ENCODE measurements at places on chromosomes 5 and 9. TPM values are rescaled to one million over a fixed set of nuclear protein-coding genes. Genes with fewer than 3 reads are reported as not detected.

GRCh38 chr9:109249615-109250014, 71.2 kb downstream of the EPB41L4B start:
- DNase-seq: no peak

GRCh38 chr9:17625644-17626388, 47.0 kb downstream of the SH3GL2 start:
- DNase-seq: no peak

GRCh38 chr9:13862654-13863053, 451.3 kb downstream of the NFIB start:
- DNase-seq: peak; percentile 80

- no peak for DNase-seq
These were observed 175.1 kb downstream of the DOCK8 start for GRCh38 chr9:389758-390157.

DNA sequence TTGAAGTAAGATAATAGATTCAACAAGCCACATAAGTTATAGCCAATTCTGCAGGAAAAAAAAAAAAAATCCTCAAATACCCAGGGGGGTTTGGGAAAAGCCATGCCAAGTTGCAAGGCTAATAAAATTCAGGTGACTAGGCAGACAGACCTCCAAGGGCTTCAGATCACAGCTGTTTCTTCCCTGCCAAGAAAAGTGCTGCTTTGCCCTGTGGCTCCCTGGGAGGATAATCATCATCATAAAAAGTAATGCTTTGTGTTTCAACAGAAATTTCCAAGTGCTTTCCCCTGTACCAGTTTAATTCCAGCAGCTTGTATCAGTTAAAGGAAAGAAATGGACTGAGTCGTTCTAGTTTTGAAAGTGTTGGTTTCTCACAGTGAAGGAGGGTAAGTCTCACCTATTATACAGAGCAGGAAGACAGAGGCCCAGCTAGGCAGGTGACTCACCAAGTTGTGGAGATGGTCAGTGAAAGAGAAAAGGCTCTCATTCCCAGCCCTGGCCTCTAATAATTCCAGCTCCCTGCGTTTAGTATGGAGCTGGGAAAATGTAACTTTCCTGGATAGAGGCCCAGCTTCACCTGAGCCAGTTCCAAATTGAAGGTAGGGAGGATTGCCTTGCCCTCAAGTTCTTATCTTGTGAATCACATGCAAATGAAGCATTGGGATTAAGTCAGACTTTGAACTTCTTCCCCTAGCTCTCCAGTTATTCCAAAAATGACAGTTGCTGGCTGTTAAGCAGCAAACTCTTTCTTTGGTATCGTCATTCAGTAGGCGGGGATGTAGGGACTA, 263.4 kb downstream of the GRIA1 start:
- no peak for DNase-seq

DNA sequence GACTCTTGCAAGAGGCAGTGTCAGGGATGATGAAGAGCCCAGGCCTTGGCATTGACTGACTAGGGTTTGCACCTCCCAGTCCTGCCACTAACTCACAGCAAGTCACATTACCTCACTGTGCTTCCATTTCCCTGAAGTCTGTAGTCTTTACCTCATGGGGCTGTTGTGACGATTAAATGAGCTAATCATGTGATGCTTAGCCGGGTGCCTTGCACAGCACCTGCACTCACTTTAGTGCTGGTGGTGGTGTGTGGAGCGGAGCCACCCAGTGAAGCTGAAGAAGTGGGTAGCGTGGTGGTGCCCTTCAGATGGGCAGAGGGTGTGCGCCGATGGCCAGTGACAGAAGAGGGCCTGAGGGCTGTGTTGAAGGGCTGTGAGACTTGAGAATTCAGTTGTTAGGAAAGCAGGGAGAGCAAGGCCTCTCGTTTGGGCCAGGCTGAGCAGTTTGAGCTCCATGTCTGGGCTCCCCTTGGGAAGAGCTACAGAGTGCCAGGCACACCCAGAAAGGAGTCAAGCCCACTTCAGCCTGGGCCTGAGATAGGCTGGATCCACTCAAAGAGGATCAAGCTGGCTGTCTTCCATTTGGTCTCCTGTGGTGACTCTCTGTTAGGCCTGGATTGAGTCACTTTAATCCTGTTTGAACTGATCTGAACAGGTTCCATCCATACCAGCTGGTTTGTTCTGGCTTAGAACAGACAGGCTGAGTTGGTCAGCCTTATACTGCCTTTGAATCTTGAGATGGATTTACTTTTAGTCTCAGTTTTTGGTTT, 42.5 kb downstream of the RALGPS1 start:
- peak; percentile 84 for DNase-seq

- DNase-seq: no peak
These were observed 52.8 kb downstream of the AMBP start for GRCh38 chr9:114025196-114025753.

DNA sequence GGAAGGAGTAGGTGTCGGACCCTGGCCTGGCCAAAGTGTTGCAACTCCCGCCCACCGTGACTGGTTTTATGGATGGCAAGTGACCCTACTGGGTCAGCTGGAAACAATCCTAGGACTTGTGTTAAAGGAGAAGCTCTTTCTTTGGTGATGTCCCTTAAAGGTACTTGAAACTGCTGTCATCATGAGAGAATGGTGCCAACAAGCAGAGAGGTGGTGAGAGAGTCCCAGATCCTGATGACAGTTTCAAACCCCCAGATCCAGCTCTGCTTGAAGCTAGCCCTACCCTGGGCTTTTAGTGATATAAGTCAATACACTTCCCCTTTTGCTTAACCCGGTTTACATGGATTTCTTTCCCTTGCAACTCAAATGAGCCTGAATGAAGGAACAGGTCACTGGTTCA, 72.5 kb upstream of the UBTD2 start:
- no peak for DNase-seq

DNA sequence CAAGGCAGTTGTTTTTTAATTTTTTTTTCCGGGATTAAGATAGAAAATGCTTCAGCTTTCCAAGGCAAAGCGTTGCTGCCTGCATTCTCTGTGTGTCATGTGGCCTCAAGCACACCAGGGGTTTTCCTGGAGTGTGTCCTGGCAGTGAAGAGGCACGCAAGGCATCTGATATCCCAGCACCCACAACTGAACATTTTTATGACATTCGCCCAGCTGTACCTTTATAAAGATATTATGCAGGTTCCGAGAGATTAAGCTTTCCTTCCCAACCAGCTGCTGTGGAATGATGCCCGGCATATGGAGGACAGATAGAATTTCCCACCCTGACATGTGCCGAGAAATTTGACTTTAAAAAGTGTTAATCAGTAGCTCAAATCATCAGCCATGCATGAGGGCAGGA, 205.6 kb downstream of the GADD45G start:
- DNase-seq: peak; percentile 81

GRCh38 chr9:111020594-111020993, 17.7 kb downstream of the LPAR1 start:
- DNase-seq: no peak

GRCh38 chr9:18761742-18762300, 271.2 kb downstream of the SAXO1 start:
- DNase-seq: no peak

DNA sequence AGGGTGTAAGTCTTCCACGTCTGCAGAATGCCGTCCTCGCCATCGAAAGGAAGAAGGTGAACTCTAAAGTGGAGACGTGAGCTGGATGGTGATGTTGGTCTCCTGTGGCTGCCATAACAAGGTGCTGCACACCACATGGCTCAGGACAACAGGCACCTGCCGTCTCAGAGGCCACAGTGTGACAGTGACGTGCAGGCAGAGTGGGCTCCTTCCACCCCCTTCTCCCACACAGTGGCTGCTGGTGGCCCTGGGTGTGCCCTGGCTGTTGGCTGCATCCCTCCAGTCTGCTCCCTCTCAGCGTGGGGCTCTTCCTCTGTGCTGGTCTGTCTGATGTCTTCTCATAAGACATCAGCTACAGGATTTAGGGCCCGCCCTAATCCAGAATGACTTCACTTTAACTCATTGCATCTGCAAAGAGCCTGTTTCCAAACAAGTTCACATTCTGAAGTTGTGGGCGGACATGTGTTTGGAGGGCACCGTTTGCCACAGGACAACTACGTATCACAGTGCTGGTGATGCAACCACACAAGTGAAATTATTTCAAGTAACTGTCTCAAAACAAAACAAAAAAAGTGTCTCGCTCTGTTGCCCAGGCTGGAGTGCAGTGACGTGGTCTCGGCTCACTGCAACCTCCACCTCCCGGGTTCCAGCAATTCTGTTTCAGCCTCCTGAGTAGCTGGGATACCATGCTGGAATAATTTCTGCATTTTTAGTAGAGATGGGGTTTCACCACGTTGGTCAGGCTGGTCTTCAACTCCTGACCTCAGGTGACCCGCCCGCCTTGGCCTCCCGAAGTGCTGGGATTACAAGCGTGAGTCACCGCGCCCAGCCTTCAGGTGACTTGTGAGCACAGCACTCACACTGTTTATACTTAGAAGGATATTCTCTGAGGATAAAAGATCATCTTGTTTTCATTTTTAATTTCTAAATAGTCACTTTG, 31.2 kb upstream of the CLPTM1L start:
- DNase-seq: no peak

GRCh38 chr9:114117996-114118830, 19.1 kb upstream of the KIF12 start:
- peak; percentile 70 for DNase-seq

- peak; percentile 45 for DNase-seq
These were observed 189.9 kb downstream of the DEPDC1B start for GRCh38 chr5:60510049-60510448.

GRCh38 chr5:175746851-175747250, 89.0 kb downstream of the HRH2 start:
- DNase-seq: no peak

DNA sequence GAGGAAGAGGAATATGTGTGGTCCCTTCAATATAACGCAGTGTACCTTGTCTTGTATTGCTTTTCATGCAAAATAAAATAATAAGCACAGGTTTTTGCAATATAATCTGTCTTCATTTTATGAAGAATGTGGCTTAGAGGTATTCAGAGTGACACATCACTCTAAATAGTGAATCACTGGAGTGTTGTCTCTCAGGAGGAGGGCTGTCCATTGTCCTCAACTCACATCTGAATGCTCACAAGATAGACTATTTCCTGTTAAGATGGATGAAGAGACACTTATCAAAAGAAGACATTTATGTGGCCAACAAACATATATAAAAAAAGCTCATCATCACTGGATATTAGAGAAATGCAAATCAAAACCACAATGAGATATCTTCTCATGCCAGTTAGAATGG, 1147.5 kb upstream of the C9orf72 start:
- no peak for DNase-seq

GRCh38 chr5:33439905-33440481, 772 bp upstream of the TARS1 start:
- no peak for DNase-seq

- DNase-seq: peak; percentile 28
These were observed 388.0 kb downstream of the TMEM232 start for GRCh38 chr5:110338341-110339083.

- no peak for DNase-seq
These were observed 38.6 kb downstream of the HTR4 start for GRCh38 chr5:148615644-148616275.

DNA sequence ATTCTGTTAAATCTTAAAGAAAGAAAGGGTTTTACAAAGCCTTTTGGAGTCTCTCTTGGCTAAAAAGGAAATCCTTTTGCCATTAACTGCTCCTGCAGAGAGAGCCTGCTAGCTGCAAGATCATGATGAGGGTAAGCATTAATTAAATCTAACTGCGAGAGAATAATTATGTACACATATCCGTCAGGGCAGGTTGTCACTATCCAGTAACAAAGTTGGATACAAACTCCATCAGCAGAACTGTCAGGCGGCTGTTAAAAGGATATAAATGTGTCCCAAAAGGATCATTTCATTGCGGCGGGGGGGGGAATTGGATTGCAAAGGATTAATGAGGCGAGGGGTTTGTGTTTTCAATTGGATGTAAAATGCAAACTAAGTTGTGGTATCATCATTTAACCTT, 289.3 kb downstream of the ASTN2 start:
- DNase-seq: no peak

DNA sequence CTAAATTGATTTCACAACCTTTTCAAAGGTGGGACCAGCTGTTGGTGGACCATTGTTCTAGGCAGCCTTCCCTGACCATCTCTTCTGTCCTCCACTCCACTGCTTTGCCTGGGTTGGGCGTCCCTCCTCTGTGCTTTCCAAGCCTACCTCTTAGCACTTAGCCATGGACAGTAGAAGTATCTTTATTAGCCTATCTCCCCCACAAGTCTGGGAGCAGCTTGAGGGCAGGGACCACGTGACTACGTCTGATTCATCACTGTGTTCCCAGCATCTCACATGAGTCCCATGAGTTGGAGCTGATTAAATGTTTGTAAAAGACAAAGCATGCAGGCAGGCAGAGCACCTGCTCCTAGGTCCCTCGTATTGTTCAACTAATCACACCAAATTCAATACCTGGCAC, 20.9 kb downstream of the MORN5 start:
- DNase-seq: no peak

- DNase-seq: no peak
These were observed 43.1 kb upstream of the GLIPR2 start for GRCh38 chr9:36093384-36093783.

DNA sequence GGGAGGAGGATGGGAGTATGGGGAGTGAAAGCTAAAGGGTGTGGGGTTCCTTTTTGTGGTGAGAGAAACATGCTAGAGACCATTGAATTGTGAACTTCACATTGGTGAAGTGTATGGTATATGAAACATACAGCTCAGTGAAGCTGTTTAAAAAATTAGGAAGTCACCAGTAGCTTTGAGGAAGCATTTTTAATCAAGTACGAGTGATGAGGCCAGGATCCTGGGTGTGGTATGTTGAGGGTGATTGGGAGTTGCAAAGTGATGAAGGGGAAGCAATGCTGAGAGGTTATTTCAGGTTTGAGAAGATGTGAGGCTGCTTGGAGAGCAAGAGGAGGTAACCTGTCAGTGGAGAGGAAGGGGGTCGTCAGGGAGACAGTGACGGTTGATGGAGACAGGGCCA, 22.7 kb upstream of the CLK4 start:
- no peak for DNase-seq

DNA sequence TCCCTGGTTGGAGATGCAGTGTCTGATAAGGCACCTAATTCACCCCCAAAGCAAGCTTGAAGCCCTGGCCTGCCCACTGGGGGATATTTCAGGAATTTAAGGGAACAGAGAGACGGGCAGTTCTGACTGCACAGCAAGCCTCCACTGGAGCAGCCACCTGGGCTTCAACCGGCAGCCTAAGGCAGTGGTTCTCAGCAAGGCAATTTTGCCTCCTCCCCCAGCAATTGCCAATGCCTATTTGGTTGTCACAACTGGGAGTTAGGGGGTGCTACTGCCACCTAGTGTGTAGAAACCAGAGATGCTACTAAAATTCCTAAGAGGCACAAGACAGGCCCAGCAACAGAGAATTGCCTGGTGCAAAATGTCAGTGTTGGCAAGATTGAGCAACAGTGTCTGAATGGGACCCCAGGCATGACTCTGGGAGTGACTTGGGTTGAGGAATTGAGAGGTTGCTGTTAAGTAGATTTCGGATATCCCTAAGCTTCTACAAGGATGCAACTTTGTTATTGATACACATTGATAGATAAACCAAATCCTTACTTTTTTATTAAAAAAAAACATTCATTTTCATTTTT, 58.7 kb upstream of the CTSL start:
- DNase-seq: no peak

SPINK6 gene
- total RNA-seq: not detected

CCT5 gene
- total RNA-seq: 211 TPM

MYMK gene
- total RNA-seq: 18.3 TPM

RC3H2 gene
- total RNA-seq: 55.4 TPM

IFNA21 gene
- not detected for total RNA-seq

PCDHGA2 gene
- 3.7 TPM for total RNA-seq

PTCH1 gene
- 19.7 TPM for total RNA-seq

FBP2 gene
- total RNA-seq: 83.0 TPM

INSL6 gene
- not detected for total RNA-seq

GABRP gene
- total RNA-seq: 7.2 TPM

ENTPD2 gene
- total RNA-seq: 7.3 TPM

SCAI gene
- total RNA-seq: 10.5 TPM

OR1Q1 gene
- total RNA-seq: not detected

SLC6A3 gene
- 0.10 TPM for total RNA-seq

SVEP1 gene
- 26.4 TPM for total RNA-seq

HTR1A gene
- total RNA-seq: not detected
